ENCODE measurements at places on chromosomes 11 and 22.

GRCh38 chr22:47307326-47307725 is 544.9 kb downstream of the TBC1D22A start:
- no peak for DNase-seq

DNA sequence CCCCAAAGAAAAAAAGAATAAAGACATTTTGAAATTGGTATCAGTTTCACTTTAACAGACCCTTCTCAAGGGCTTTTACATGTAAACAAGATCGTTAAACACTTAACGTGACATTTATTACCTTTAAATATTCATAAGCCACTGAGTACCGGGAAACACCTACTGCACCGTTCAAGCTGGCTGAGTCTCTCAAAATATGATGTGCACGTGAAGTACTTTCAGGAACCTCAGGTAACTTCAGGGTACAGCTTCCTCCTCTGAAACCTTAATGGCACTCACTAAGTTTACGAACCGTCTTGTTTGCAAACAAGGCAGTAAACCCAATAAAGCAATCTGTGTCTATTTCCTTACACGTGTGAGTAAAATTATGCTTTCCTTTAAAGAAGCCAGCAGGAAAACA is 105.5 kb upstream of the TENM4 start:
- no peak for DNase-seq

DNA sequence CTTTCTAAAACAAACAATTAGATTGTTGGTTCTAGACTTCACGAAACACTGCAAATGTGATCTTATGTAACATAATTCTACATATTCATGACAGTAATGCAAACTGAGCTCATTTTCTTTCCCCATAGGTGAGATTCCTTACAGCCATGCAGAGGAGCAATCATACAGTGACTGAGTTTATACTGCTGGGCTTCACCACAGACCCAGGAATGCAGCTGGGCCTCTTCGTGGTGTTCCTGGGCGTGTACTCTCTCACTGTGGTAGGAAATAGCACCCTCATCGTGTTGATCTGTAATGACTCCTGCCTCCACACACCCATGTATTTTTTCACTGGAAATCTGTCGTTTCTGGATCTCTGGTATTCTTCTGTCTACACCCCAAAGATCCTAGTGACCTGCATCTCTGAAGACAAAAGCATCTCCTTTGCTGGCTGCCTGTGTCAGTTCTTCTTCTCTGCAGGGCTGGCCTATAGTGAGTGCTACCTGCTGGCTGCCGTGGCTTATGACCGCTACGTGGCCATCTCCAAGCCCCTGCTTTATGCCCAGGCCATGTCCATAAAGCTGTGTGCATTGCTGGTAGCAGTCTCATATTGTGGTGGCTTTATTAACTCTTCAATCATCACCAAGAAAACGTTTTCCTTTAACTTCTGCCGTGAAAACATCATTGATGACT is 1.5 kb downstream of the OR9G1 start:
- no peak for DNase-seq

DNA sequence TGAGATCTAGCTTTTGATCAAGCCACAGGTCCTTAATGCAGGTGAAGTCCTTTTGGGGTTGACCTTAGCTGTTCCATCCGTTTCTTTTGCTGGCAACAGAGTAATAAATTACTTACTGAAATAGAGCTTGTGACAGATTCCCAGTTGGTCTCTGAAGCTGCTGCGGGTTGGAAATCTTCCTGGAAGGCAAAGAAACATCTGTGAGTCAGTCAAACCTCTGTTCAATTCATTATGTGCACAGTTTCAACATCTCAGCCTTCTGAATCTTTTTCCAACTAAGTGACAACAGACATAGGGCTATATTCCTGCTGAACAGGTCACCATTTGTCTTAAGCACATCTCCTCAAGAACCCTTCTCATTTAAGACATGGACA is 88.9 kb upstream of the DDI1 start:
- DNase-seq, result no peak

DNA sequence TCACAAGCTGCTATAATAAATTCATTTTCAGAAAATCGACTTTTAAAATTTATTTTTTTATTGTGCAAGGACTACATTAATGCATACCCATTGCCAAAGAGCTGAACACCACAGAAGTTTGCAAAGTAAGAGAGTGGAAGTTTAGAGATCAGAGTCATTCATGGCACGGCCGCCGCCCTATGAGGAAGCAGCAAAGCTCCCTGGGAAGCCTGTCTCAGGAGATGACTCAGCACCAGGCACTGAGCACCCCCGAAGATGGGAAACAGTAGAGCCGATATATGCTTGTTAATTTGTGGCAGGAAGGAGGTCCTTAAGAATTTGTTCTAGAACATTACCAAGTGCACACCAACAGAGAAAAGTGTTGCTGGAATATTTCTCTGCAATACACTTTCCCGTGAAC is 693.7 kb downstream of the OPCML start:
- no peak for DNase-seq

DNA sequence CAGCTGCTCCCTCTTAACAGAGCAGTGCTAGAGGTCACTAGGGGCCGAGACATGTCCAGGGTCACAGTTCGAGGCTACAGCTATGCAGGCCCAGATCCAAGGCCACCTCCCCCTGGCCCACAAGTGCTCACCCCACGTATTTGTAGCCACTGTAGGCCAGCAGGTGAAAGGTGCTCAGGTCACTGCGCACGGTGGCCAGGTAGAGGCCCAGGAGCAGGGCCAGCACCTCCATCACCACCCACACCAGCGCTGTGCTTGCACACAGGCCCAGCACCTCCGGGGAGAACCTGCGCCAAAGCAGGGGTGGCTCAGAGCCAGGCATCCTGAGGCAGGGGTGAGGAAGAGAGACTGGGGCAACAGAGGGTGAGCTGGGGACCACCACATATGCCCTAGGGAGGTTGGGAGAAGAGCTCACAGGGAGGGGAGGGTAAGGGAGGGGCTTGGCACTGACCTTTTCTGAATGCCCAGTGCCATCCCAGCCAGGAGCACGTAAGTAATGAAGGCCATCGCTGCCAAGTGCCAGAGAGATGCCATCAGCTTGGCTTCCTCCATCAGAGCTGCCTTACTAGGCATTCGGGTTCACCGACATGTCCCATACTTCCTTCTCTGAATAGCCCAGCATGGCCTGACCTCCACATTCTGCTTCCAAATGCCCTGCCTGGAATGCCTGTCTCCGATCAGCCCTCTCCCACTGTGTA is 3.5 kb downstream of the YIF1A start:
- DNase-seq, result no peak

DNA sequence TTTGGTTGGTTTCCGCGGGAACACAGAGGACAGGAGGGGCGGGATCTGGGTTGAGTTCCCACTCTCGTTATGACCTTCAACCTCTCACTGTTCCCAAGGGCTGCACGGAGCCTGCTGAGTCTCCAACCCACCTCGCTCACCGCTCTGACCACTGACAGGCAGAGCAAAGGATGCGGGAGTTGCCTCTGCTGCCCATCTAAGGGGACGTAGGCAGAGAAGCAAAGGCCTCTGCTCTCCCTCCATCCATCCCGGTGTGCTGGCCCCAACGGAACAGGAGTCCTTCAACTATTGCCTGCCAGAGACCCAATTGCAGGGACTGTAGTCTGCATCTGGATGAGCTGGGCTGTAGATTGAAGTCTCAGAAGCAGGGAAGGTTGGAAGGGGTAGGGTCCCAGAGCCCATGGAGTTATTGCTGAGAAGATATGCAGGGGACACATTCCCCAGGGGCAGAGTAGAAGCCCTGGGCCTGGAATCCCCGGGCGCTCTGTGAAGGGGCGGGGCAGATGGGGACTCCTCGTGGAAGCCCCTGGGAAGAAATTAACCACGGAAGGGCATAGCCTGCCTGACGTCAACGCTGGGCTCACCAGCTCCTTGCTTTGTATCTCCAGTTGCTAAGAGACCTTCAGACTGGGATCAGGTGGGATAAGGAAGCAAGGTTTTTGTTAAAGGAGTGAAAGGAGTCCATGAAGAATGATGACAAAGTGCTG is 12.7 kb upstream of the FXYD2 start:
- no peak for DNase-seq

DNA sequence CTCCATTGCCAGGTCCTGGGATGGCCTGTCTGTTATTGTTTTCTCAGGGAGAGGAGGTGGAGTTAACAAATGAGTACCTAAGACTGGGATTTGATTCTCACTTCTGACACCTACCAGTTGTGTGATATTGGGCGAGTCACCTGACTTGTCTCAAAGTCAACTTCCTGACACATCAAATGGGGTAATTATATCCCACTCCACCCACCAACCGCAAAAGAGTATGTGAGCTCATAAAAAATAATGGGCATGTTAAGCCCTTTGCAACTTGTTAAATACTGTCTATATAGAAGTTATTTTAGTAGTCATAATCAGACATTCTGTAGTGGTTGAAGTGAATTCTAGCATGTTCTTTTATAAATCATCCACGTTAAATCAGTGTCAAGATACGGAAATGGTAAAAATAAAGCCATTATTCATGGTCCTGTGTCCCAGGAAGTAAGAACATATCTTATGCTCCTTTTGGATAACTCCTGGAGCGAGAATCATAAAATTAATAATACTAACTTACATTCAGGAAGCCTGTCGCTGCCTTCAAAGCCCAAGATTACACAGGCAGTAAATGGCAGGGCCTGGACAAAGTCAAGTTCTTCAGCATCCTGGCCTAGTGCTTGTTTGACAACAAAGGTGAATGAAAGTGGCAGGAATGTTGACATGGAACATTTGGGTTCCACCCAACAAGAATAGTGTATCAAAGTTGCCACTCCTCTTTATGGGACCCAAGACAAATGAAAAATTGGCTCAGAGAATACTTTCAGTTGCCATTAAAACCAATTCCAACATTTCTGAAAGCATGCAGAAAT is 54.3 kb downstream of the SYTL2 start:
- DNase-seq, result no peak

DNA sequence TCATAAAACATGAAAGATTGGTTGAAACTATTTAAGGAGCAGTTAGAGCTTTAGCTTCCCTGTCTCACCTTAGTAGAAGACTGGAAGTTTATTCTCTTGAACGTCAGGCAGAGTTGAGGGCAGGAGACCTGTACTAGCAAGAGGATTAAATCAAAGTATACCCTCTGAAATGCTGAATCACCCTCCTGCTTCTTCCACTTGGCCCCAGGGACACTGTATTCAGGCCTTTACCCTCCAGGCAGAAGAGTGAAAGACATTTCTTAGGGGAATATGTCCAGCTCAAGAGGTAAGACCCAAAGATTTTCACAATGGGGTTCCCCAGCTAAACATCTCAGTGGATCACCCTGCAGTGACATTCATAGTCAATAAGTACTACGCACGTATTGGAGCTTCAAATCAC is 11.9 kb downstream of the APOA4 start:
- DNase-seq, result no peak

DNA sequence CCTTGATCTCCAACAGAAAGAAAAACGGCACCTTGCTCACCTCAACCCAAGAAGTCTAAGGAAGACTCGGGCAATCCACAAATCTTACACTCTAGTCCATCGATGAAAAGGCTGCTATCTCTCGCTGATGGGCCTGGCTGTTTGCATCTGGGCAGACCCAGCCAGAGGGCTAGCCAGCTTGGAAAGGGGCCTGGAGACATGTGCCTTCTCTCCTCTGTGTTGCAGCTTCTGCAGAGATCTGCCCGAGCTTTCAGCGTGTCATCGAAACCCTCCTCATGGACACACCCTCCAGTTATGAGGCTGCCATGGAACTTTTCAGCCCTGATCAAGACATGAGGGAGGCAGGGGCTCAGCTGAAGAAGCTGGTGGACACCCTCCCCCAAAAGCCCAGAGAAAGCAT is 3.2 kb downstream of the SCGB1A1 start:
- DNase-seq, result no peak

DNA sequence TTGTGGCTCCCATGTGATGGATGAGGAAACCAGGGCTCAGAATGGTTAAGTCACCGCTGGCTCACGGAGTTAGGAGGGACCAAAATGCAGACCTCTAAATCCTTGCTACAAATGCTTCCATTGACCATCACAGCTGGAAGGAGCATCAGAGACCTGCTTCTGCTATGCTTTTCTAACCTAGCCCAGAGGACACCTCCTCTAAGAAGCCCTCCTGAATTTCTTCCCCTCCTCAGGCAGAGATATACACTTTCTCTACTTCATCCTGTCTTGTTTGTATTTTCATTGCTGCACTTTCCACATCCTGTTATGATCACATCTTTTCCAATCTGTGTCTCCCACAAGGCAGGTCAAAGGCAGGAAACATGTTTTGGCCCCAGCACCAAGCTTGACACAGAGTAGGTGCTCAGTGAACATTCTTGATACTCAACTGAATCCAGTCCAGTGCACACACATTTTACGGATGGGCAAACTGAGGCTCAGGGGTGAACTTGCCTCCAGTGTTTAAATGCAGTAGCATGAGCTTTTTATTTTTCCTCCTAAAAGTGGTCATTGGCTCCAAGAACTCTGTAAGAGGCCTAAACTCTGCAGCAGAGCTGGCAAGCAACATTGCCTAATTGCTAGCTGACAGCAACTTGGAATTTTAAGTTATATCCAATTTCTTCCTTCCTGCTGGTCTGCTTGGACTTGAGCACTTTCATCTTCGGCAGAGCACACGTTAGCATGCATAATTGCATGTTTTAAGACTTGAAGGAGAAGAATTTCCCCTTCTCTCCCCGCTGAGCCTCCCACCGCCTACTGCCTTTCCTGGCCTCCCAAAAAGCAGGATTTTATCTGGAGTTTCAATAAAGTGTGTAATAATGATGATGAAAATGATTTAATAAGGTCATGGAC is 12.7 kb downstream of the SCUBE1 start:
- no peak for DNase-seq

DNA sequence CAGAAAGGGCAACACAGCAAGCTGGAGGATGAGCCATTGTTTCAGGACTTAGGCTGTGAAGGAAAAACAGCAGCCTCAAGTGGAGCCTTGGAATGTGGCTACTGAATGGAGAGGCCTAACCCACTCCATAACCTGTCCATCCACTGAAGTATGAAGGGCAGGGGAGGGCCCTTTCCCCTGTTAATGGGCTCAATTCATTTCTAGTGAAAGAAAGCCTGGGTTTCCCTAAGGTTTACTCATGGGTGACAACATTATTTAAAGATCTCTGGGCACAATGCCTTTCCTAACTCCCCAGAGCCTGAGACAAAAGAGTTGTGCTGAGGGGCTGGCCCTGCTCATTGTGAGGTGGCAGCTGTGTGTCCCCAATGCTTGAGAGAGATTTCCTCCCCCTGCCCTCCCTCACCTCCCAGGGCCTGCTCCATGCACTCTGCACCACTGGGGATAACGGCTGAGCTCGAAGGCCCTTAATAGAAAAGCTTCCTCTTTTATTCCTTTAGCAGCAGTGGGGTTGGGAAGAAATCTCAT is 83.8 kb downstream of the ME3 start:
- DNase-seq, result no peak

- no peak for DNase-seq
These were observed 1032.7 kb upstream of the TENM4 start for GRCh38 chr11:80473562-80473961.

DNA sequence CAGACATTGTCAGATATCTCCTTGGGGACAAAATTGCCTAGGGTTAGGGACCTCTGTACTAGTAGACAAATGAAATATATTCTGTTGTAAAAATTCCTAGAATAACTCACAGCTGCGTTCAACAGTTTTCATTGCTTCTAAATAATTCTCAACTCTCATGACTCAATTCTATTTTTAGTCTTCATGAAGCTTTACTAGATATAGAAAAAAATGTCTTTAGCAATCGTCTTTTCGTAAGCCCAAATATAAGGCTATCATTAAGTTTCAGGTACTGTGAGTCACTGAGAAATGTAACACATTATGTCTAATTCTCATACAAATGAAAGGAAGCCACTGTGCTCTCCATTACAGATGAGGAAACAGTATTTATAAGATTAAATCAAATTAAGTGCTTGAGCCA is 6.4 kb downstream of the MMP12 start:
- DNase-seq, result no peak

GRCh38 chr11:120285256-120285655 is 39.8 kb upstream of the TLCD5 start:
- DNase-seq, result no peak

- no peak for DNase-seq
These were observed 138.5 kb upstream of the CTSC start for GRCh38 chr11:88475991-88476418.
